ENCODE measurements at places on chromosomes 5 and 9. TPM values are rescaled to one million over a fixed set of nuclear protein-coding genes. Genes with fewer than 3 reads are reported as not detected.

IL9 gene
- total RNA-seq: not detected

CA9 gene
- total RNA-seq: not detected

WNT8A gene
- total RNA-seq: not detected

UBE2QL1 gene
- 1.6 TPM for total RNA-seq

SPACA9 gene
- 2.4 TPM for total RNA-seq

KIF4B gene
- not detected for total RNA-seq

SCGB3A2 gene
- not detected for total RNA-seq

MIER3 gene
- total RNA-seq: 23.2 TPM

LTC4S gene
- total RNA-seq: 3.8 TPM

ZNF366 gene
- total RNA-seq: not detected

IL5 gene
- not detected for total RNA-seq

LURAP1L gene
- not detected for total RNA-seq

PCDHGB4 gene
- total RNA-seq: 1.8 TPM

IGIP gene
- total RNA-seq: 10.0 TPM

TEX48 gene
- total RNA-seq: not detected

DMRTA1 gene
- not detected for total RNA-seq

OLFM1 gene
- not detected for total RNA-seq

INSL4 gene
- not detected for total RNA-seq

C9orf152 gene
- not detected for total RNA-seq

GPR150 gene
- 0.27 TPM for total RNA-seq

INSL6 gene
- not detected for total RNA-seq

GABRA6 gene
- total RNA-seq: not detected

MUSK gene
- total RNA-seq: not detected

SH3TC2 gene
- total RNA-seq: not detected

SLC2A8 gene
- 14.2 TPM for total RNA-seq

PPP3R2 gene
- not detected for total RNA-seq

QRFP gene
- not detected for total RNA-seq

SLC6A7 gene
- not detected for total RNA-seq

DND1 gene
- total RNA-seq: 3.0 TPM

IFNA2 gene
- total RNA-seq: not detected

OBP2B gene
- total RNA-seq: not detected

REEP5 gene
- 53.9 TPM for total RNA-seq

RNF208 gene
- total RNA-seq: 1.4 TPM

SMIM32 gene
- not detected for total RNA-seq
